ENCODE measurements at places on chromosomes 7 and 10. TPM values are rescaled to one million over a fixed set of nuclear protein-coding genes. Genes with fewer than 3 reads are reported as not detected.
A peak's percentile ranks its signal among the peaks of the same experiment; 100 is the strongest.

Gene MBL2
- total RNA-seq: not detected

Gene STEAP2
- 17.0 TPM for total RNA-seq

Gene CYP26C1
- total RNA-seq: 0.11 TPM

- peaks cover 12% of the 10 kb centered on the region for H3K27me3 ChIP-seq
- peak overlapping the region; percentile 90 for H3K4me3 ChIP-seq
- H3K36me3 ChIP-seq: no peaks in the 10 kb centered on the region
- no peak overlapping the region for H3K27ac ChIP-seq
Measured at GRCh38 chr7:107045195-107045960, 873 bp downstream of the PRKAR2B start.

DNA sequence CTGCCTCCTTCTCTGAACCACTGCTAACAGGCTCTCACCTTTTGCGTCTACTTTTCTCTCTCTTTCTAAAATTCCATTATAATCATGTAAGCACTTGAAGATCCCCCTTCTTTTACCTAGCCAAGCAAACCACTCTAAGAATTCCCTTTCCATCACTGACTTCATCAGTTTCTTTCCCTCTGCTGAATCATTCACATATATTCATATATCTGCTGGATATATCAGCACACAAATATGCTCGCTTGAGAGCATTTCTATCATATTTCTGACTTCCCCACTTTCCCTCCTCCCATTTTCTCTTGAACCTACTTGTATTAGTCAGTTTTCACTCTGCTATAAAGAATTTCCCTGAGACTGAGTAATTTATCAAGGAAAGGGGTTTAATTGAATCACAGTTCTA is 84.2 kb upstream of the LRRN3 start:
- no peak overlapping the region for H3K27ac ChIP-seq
- H3K27me3 ChIP-seq: no peaks in the 10 kb centered on the region
- no peak overlapping the region for H3K4me3 ChIP-seq
- H3K36me3 ChIP-seq: no peaks in the 10 kb centered on the region

DNA sequence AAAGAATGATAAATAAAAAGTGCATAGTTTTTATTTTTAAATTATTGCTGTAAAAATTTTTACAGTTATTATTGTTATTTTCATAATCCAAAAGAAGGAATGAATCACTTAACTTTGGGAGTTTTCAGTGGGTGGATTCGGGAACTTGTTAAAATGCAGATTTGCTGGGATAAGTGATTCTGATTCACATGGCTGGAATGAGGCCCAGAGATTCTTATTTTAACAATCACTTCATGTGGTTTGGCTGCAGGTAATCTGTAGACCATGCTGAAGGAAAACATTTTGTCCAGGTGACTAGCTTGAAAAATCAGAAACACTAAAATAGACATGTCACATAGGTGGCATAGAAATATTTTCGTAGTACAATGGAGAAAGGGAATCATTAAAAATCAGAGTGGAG is 13.9 kb downstream of the CROT start:
- H3K36me3 ChIP-seq: peaks cover 44% of the 10 kb centered on the region
- no peak for DNase-seq
- H3K4me1 ChIP-seq: peaks cover 3% of the 10 kb centered on the region
- H3K27me3 ChIP-seq: no peaks in the 10 kb centered on the region
- no peak overlapping the region for H3K27ac ChIP-seq

DNA sequence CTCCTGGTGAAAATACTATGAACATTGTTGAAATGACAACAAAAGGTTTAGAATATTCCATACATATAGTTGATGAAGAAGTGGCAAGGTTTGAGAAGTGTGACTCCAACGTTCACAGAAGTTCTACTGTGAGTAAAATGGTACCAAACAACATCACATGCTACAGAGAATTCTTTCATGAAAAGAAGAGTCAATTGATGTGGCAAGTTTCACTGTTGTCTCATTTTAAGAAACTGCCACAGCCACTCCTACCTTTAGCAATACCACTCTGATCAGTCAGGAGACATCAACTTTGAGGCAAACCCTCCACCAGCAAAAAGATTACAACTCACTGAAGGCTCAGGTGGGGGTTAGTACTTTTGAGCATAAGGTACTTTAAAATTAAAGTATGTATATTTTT is 693.3 kb downstream of the GRID1 start:
- H3K4me1 ChIP-seq: peaks cover 2% of the 10 kb centered on the region
- H3K4me3 ChIP-seq: no peak overlapping the region
- DNase-seq: no peak
- peaks cover 11% of the 10 kb centered on the region for H3K36me3 ChIP-seq
- H3K27me3 ChIP-seq: no peaks in the 10 kb centered on the region

GRCh38 chr7:83866582-83866981 is 217.6 kb upstream of the SEMA3E start:
- H3K4me1 ChIP-seq: no peaks in the 10 kb centered on the region
- no peaks in the 10 kb centered on the region for H3K27me3 ChIP-seq
- no peak overlapping the region for H3K27ac ChIP-seq
- no peaks in the 10 kb centered on the region for H3K36me3 ChIP-seq

DNA sequence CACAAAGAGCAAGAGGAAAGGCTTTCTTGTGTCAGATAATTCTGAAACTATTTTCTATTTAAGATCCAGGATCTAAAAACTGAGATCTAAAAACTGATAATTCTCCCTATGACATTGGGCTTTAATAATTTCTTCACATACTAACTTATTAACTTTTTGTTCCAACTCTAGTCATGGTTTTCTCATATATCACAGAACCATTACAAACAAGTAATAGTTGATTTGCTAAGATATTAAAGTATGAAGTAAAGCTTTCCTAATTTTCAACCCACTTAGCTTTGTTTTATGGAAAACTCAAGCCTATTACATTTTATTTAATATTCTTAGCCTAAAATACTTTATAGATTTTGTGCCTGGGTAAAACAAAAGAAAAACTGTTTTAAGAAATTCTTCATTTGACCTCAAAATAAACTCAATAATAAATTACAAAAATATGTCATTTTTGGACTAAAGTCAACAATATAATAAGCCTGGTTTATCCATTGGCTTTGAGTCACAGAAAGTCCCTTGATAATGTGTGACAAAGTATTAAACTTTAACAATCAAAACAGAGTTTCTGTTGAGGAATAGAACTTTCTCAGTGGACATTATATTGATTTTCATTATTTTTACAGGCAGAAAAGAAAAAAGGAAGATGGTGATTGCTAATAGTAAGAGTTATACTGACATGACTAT is 1142.9 kb upstream of the SORCS1 start:
- no peak overlapping the region for H3K27ac ChIP-seq
- no peak for DNase-seq
- H3K36me3 ChIP-seq: no peaks in the 10 kb centered on the region
- H3K4me1 ChIP-seq: no peaks in the 10 kb centered on the region

- no peak overlapping the region for H3K4me3 ChIP-seq
- H3K4me1 ChIP-seq: peaks cover 39% of the 10 kb centered on the region
- no peak for DNase-seq
- no peaks in the 10 kb centered on the region for H3K36me3 ChIP-seq
- H3K27me3 ChIP-seq: no peaks in the 10 kb centered on the region
Measured at GRCh38 chr10:34641913-34642558, 173.1 kb downstream of the PARD3 start.

DNA sequence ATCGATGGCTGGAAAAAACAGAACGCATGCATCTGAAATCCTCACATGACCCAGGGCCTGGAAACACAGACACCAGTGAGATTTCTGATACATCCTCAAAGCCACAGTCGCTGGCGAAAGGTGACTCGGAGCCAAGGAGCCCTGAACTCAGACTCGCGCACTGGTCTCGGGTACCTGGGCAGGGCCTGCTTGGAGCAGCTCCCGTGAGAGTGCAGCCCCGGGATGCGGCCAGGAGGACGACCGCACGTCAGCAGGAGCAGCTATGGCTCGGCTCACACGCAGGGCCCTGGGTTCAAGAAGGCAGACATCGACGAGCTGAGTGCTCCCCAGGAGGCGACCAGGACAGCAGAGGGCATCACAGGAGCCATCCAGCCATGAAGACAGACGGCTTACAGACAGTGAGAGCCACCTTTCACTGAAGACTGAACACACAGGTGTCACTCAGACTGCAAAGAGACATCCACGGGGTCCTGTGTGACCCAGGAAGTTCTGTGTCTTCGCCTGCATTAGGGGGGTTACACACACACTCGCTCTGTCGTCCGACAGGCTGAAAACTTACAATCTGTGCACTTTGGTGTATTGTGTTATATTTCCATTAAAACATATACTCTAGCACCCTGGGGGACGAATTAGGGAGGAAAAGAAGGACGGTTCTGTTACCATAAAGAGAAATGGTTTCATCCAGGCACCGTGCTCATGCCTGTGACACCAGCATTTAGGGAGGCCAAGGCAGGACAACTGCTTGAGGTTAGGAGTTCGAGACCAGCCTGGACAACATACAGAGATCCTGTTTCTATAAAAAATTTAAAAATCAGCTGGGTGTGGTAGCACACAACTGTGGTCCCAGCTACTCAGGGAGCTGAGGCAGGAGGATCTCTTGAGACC is 227.7 kb downstream of the MAD1L1 start:
- H3K36me3 ChIP-seq: no peaks in the 10 kb centered on the region
- H3K27ac ChIP-seq: peak overlapping the region; percentile 64
- DNase-seq: peak; percentile 7
- no peaks in the 10 kb centered on the region for H3K27me3 ChIP-seq

GRCh38 chr7:79304711-79305110 is 148.8 kb downstream of the MAGI2 start:
- H3K4me1 ChIP-seq: no peaks in the 10 kb centered on the region
- H3K4me3 ChIP-seq: no peak overlapping the region
- no peak overlapping the region for H3K27ac ChIP-seq

GRCh38 chr10:3264161-3264761 is 91.7 kb upstream of the PITRM1 start:
- DNase-seq: no peak
- no peaks in the 10 kb centered on the region for H3K36me3 ChIP-seq
- H3K27me3 ChIP-seq: peaks cover 4% of the 10 kb centered on the region
- peaks cover 7% of the 10 kb centered on the region for H3K4me1 ChIP-seq
- H3K27ac ChIP-seq: no peak overlapping the region

- H3K27me3 ChIP-seq: no peaks in the 10 kb centered on the region
- no peak overlapping the region for H3K27ac ChIP-seq
- H3K4me3 ChIP-seq: no peak overlapping the region
- peaks cover 4% of the 10 kb centered on the region for H3K4me1 ChIP-seq
- no peak for DNase-seq
Measured at GRCh38 chr10:91339729-91340128, 70.4 kb upstream of the HECTD2 start.

GRCh38 chr7:53191191-53191695 is 155.8 kb downstream of the POM121L12 start:
- no peak for DNase-seq
- no peaks in the 10 kb centered on the region for H3K27me3 ChIP-seq
- H3K4me1 ChIP-seq: no peaks in the 10 kb centered on the region
- no peak overlapping the region for H3K27ac ChIP-seq
- H3K4me3 ChIP-seq: no peak overlapping the region
- H3K36me3 ChIP-seq: no peaks in the 10 kb centered on the region

DNA sequence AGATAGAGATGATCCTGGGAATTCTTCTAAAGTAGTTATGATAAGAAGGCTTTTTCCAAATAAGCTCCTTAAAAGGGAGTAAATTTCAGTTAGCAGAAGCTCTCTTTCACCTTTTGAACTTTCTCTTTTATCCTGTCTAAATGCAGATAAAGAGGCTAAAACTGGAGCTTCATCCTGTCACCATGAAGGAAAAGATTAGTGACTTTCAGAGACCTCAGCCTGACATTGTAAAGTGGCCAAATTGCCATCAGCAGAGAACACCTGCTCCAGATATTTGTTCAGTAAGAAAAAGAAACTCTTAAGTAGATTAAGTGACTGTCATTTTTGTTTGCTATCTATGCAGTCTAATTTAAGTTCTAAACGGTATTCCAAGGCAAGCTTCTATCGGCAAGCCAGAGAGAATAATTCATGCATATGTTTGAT is 18.3 kb downstream of the VWDE start:
- no peak overlapping the region for H3K4me3 ChIP-seq
- no peak for DNase-seq
- no peak overlapping the region for H3K27ac ChIP-seq
- peaks cover 4% of the 10 kb centered on the region for H3K4me1 ChIP-seq

GRCh38 chr10:72875250-72876055 is 18.1 kb upstream of the OIT3 start:
- no peaks in the 10 kb centered on the region for H3K4me1 ChIP-seq
- no peaks in the 10 kb centered on the region for H3K27me3 ChIP-seq
- H3K27ac ChIP-seq: no peak overlapping the region

GRCh38 chr7:152760854-152761748 is 1.5 kb downstream of the ACTR3B start:
- peak overlapping the region; percentile 43 for H3K27ac ChIP-seq
- peak overlapping the region; percentile 86 for H3K4me3 ChIP-seq
- no peaks in the 10 kb centered on the region for H3K27me3 ChIP-seq
- H3K36me3 ChIP-seq: no peaks in the 10 kb centered on the region
- DNase-seq: no peak

- no peaks in the 10 kb centered on the region for H3K36me3 ChIP-seq
- no peak for DNase-seq
- no peaks in the 10 kb centered on the region for H3K27me3 ChIP-seq
- H3K4me3 ChIP-seq: no peak overlapping the region
- H3K27ac ChIP-seq: no peak overlapping the region
Measured at GRCh38 chr10:15290150-15290549, 80.9 kb downstream of the FAM171A1 start.

- no peak for DNase-seq
- no peaks in the 10 kb centered on the region for H3K36me3 ChIP-seq
- no peak overlapping the region for H3K27ac ChIP-seq
- H3K27me3 ChIP-seq: no peaks in the 10 kb centered on the region
- H3K4me1 ChIP-seq: peaks cover 3% of the 10 kb centered on the region
Measured at GRCh38 chr7:50349963-50350944, 45.7 kb downstream of the IKZF1 start.

GRCh38 chr7:123594813-123595241 is 6.8 kb upstream of the ASB15 start:
- H3K27me3 ChIP-seq: no peaks in the 10 kb centered on the region
- no peaks in the 10 kb centered on the region for H3K36me3 ChIP-seq
- DNase-seq: peak; percentile 67
- peak overlapping the region; percentile 32 for H3K4me3 ChIP-seq

- no peaks in the 10 kb centered on the region for H3K27me3 ChIP-seq
- no peaks in the 10 kb centered on the region for H3K4me1 ChIP-seq
- DNase-seq: no peak
- H3K27ac ChIP-seq: no peak overlapping the region
Measured at GRCh38 chr7:46369933-46370654, 449.0 kb upstream of the IGFBP3 start.

- peaks cover 19% of the 10 kb centered on the region for H3K4me1 ChIP-seq
- no peak overlapping the region for H3K27ac ChIP-seq
- no peaks in the 10 kb centered on the region for H3K27me3 ChIP-seq
- H3K4me3 ChIP-seq: no peak overlapping the region
- no peak for DNase-seq
Measured at GRCh38 chr10:1366811-1367425, 310.7 kb downstream of the WDR37 start.

DNA sequence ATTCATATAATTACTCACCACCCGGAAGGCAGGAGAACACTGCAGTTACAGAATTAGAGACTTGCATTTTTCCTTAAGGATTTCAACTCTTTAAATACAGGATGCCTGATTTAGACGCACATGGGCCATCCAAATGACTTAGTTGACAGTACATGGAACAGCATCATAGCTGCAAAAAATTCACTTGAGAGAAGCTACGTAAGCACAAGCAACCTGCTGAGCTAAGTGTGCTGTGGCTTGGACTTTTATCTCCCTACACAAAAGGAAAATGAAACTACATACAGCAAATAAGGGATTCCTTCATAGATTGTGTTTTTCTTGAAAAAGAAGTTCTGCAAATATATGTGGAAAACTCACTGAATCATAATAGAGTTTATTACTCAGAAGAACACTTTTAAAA is 152.6 kb downstream of the POU6F2 start:
- H3K27me3 ChIP-seq: no peaks in the 10 kb centered on the region
- no peak overlapping the region for H3K27ac ChIP-seq
- no peak overlapping the region for H3K4me3 ChIP-seq
- no peaks in the 10 kb centered on the region for H3K36me3 ChIP-seq

GRCh38 chr7:25169683-25170082 is 44.6 kb upstream of the CYCS start:
- no peak overlapping the region for H3K27ac ChIP-seq
- no peak overlapping the region for H3K4me3 ChIP-seq
- DNase-seq: no peak
- H3K4me1 ChIP-seq: peaks cover 25% of the 10 kb centered on the region

Data from WTC11 (cell line).